ENCODE measurements at places on chromosomes 4 and X.

DNA sequence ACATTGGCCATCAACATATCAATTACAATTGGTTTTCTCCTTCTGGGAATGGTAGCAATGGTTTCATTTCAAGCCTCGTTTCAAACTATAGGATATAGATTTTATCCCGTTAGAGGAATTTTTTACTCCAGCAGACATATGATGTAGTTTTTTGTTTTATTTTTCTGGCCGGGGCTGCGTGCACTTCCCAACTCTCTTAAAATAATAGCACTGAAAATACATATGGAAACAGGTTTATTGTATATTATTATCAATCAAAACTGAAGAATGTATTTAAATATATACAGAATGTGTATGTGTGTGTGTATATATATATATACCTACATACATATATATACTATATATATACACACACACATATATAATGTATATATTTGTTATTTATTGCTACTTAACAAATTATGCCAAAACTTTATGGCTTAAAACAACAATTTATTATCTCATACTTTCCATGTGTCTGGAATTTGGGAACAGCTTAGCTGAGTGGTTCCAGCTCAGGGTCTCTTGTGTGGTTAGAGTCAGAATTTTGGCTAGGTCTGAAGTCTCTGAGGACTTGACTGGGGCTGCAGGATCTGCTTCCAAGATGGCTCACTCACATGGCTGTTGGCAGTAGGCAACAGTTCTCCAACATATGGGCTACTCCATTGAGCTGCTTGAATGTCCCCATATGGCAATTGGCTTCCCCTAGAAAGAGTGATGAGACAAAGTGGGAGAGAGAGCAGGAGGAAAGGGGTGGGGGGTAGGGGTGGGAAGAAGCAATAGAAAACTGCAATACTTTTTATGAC, 314.1 kb downstream of the PPP1R2C start:
- no peak for DNase-seq

DNA sequence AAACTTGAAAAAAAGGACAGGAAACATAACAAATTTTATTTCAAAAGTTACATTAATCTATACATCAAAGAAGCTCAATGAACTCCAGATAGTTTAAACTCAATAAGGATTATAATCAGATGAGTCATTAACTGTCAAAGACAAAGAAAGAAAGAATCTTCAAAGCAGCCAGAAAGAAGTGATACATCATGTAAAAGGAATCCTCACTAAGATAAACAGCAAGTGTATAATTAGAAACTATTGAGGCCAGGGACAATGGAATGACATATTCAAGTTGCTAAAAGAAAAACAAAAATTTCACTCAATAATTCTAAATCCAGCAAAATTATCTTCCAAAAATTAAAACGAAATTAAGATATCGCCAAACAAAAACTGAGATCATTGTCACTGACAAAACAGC, 161.6 kb upstream of the NWD2 start:
- no peak for DNase-seq

- no peak for DNase-seq
Measured at GRCh38 chr4:146776691-146777090, 138.0 kb downstream of the POU4F2 start.

DNA sequence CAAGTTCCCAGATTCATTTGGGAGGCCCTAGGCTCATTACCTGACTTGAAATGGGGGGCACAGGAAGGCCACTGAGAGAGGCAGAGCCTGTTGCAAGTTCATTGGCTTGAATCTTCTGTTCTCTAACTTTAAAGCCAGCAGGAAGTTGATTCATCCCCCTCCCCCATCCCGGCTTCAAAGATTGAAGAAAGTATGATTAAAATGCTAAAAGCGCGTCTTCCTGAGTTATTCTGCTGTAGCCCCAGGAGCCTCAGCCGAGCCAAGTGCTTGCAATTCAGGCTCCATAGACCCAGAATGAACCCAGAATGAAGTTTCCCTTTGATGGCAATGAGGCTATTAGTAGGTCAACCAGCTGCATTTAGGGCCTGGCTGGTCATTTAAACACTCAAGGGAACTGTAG, 14.7 kb downstream of the CHST7 start:
- DNase-seq, result no peak

DNA sequence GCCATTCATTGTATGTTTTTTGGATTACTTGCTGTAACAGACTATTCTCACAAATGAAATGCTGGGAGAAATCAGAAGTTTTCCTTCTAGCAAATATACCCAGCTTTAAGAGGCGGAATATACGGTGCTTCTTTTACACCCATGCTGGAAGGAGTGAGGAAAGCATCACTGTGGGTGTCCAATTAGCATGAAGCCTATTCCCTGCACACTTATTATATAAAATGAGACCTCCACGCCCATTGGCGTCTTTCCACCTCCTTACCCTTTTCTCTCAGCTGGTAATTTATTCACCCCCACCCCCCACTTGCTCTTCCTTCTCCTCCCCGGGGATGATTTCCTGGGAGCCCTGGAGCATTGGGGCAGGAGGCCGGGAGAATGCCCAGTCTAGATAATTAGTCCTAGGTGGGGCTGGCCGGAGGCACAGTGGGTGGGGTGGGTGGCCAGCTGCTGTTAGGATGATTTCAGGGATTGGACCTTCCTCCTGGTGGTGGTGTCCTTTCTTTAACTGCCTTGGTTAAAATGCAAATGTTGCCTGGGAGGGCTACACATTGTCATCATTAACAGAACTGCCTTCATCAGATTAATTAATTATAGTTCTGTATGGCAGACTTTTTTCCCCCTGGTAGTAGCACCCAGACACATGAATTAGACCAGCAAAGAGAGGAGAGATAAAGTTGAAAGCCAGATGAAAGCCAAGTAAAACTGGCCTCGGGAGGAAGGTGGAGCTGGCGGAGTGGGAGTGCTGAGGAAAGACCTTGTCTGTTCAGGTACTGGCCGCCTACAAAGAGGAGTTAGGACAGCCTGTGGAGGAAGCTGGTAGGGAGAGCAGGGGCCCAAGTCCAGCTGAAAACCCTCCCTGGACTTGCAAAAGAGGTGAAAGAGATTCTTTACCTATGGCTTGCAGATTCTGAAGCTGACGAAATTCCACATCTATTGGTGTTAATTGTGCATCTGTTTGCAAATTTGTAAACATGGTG, 11.4 kb downstream of the SHROOM2 start:
- DNase-seq, result no peak
